Activated CD8-positive, alpha-beta T cell treated with anti-CD3 and anti-CD28 coated beads, Interleukin-2, amount 10 ng/mL, durations not matched to agents 7 days and 5 days (primary cell): ENCODE measurements at places on chromosomes 16 and 17. TPM values are rescaled to one million over a fixed set of nuclear protein-coding genes. Genes with fewer than 3 reads are reported as not detected.
A peak's percentile ranks its signal among the peaks of the same experiment; 100 is the strongest.

The RHBDL1 gene
- 1.4 TPM for total RNA-seq

The SHCBP1 gene
- total RNA-seq: 54.7 TPM

The DPEP3 gene
- not detected for total RNA-seq

DNA sequence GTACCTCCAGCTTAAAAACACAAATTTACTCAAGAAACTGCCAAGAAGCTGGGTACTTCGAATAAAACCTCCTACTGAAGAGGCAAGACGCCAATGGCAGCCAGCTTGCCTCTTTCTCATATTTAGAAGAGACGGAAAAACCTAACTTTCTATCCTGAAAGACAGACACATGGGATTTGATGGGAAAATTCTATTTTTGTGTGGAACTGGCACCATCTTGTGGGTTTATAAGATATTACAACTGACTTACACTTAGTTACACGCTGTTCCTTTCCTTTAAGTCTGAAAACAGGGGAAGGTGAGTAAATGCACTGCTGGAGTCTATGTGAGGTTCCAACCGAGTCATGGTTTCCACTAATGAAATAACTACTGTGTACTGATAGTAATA lies 10.3 kb downstream of the ZNF18 start:
- H3K4me3 ChIP-seq: no peak overlapping the region
- peaks cover 2% of the 10 kb centered on the region for H3K4me1 ChIP-seq
- no peaks in the 10 kb centered on the region for H3K27me3 ChIP-seq
- no peak overlapping the region for H3K27ac ChIP-seq

DNA sequence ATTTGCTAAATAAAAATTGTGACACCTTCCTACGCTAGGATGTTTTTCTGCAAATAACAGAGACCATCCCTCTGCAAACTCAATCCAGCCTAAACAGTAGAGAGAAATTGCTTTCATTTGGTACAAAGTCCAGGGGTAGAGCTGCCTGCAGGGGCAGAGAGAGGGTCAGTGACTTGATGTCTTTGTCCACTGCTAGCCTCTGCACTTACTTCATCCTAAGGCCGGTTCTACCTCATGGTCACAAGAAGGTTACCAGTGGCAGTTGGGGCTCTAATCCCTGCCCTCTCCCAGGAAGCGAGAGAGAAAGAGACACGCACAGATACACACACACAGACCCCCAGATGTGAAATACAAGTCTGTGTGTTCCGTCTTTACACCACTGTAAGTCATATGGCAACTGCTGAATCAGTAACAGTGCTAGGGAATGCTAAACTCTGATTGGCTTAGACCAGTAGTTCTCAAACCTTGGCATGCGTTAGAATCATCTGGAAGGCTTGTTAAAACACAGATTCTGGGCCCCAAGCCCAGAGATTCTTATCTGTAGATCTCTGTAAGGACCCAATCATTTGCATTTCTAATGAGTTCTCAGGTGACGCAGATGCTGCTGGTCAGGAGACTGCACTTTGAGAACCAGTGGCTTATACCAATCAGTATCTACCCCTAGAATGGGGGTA lies 13.1 kb upstream of the LPCAT2 start:
- DNase-seq: no peak
- H3K36me3 ChIP-seq: no peaks in the 10 kb centered on the region
- H3K27ac ChIP-seq: no peak overlapping the region
- peaks cover 21% of the 10 kb centered on the region for H3K4me1 ChIP-seq

GRCh38 chr17:36182176-36183000 lies 6.0 kb upstream of the TBC1D3B start:
- no peak overlapping the region for H3K27ac ChIP-seq
- no peaks in the 10 kb centered on the region for H3K36me3 ChIP-seq
- peaks cover 28% of the 10 kb centered on the region for H3K27me3 ChIP-seq
- no peak overlapping the region for H3K4me3 ChIP-seq
- peaks cover 7% of the 10 kb centered on the region for H3K4me1 ChIP-seq
- no peak for DNase-seq

DNA sequence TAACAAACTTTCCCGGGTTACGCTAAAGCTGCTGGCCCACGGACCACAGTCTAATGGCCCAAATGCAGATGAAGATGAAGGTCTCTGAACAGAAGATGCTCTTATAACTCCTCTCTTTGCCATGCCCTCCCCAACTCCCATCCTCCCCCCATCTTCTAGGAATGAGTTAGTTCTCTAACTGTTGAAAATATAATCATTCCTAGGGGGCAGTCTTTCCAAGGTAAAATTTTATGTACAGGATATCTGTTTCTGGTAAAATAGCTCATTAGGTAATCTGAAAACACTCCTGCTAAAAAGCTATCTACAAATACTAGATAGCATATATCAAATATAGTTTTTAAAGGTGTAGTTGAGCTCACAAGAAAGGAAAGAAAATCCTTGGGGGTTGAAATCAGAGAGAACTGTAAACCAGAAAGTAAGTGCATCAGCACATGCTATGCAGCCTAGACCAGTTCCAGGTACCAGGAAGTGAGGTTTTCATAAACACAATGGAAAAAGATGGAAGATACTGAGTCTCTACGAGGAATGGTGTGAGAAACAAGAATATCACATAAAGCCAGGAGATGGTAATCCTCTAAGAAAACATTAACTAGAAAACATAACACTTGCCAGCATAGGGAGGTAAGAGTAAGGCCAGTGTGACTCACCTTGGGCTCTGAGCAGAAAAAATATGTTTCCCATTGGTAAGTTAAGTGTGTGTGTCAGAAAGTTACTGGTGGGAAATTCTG lies 38.1 kb downstream of the CMC2 start:
- H3K27me3 ChIP-seq: no peaks in the 10 kb centered on the region
- no peak overlapping the region for H3K4me3 ChIP-seq
- H3K27ac ChIP-seq: no peak overlapping the region
- H3K4me1 ChIP-seq: no peaks in the 10 kb centered on the region

- H3K36me3 ChIP-seq: no peaks in the 10 kb centered on the region
- H3K27ac ChIP-seq: no peak overlapping the region
- H3K4me1 ChIP-seq: no peaks in the 10 kb centered on the region
- no peak overlapping the region for H3K4me3 ChIP-seq
- H3K27me3 ChIP-seq: no peaks in the 10 kb centered on the region
- DNase-seq: no peak
Observed at GRCh38 chr17:52212851-52213250, 54.3 kb upstream of the CA10 start.

- H3K4me3 ChIP-seq: peak overlapping the region; percentile 93
- peak overlapping the region; percentile 47 for H3K27ac ChIP-seq
Observed at GRCh38 chr16:23508589-23509440, 1.5 kb downstream of the GGA2 start.

DNA sequence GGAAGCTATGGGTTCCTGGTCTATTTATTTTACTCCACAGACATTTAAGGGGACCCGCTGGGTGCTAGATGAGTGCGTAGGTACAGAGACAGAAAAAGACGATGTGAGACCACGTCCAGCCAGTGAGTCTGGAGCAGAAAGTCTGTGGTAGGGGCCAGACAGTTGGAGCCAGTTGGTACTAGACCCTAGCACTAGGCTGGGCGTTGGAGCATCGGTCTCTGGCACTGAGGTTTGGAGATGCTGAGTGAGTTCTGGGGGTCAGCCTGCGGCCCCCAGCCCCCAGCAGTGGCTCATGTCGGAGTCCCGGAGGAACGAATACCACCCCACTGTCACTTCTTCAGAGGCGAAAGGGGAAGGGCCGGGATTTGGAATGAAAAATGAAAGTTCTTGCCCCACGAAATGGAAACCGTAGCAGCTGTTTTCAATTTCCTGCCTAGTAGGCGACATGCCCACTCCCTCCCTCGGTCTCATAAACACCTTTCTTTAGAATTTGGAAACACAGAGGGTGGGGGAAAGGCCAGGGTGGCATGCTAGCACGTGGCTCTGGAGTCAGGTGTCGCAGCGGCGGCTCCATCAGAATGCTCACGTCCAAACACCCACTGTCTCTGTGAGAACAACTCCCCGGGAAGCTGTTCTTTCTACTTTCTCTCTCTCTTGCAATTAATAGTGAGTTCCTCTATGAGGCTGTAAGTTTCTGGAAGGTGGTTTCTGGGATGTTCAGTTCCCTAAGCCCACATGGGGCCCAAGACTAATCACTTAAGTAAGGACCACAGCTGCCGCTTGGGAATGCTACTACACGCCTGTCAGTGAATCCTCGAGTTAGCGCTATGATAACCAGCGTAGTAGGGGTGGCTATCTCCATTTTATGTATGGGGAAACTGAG lies 96.8 kb downstream of the IRF8 start:
- H3K4me3 ChIP-seq: peak overlapping the region; percentile 50
- H3K27ac ChIP-seq: peak overlapping the region; percentile 70
- H3K36me3 ChIP-seq: no peaks in the 10 kb centered on the region
- peaks cover 38% of the 10 kb centered on the region for H3K4me1 ChIP-seq
- DNase-seq: peak; percentile 31

DNA sequence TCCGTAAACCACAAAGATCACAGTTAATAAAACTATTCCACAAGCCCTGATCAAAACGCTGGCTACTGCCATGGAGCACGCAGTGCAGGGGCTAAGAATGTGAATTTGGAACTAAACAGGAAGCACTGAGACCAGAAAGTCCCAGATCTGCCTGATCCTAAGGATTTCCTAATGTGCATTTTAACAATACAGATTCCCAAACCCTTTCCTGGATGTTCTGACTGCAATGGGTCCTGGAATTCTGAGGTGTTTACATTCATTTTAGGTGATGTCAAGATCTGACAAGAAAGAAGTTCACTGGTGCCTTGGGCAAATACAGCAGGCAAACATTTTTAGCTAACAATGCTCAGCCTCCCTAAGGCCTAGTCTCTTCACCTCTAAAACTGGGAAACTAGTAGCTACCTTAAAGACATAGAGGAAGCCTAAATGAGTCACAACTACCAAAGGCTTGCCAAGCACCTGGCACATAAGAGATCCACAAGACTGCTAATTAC lies 10.3 kb downstream of the NSMCE1 start:
- no peak overlapping the region for H3K27ac ChIP-seq
- H3K36me3 ChIP-seq: peaks cover 65% of the 10 kb centered on the region
- no peak overlapping the region for H3K4me3 ChIP-seq
- peaks cover 62% of the 10 kb centered on the region for H3K4me1 ChIP-seq

DNA sequence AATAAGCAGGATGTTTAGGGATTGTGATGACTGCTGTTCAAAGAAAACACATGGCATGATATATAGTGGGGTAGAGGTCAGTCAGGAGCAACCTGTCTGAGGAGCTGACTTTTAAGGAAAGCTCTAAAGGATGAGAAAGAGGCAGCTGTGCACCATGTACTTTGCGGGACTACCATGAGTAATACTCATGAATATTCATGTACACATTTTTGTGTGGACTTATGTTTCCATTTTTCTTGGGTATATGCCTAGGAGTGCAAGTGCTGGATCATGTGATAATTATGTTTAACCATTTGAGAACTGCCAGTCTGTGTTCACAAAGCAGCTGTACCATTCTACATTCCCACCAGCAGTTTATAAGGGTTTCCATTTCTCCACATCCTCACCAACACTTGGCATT lies 35.8 kb downstream of the BEAN1 start:
- H3K4me1 ChIP-seq: no peaks in the 10 kb centered on the region
- no peaks in the 10 kb centered on the region for H3K36me3 ChIP-seq
- no peak overlapping the region for H3K4me3 ChIP-seq
- no peak overlapping the region for H3K27ac ChIP-seq
- peaks cover 31% of the 10 kb centered on the region for H3K27me3 ChIP-seq

- no peaks in the 10 kb centered on the region for H3K27me3 ChIP-seq
- H3K27ac ChIP-seq: peak overlapping the region; percentile 98
- H3K4me3 ChIP-seq: peak overlapping the region; percentile 94
- peaks cover 61% of the 10 kb centered on the region for H3K4me1 ChIP-seq
- H3K36me3 ChIP-seq: peaks cover 42% of the 10 kb centered on the region
Observed at GRCh38 chr17:6641247-6641863, 495 bp downstream of the TXNDC17 start.

DNA sequence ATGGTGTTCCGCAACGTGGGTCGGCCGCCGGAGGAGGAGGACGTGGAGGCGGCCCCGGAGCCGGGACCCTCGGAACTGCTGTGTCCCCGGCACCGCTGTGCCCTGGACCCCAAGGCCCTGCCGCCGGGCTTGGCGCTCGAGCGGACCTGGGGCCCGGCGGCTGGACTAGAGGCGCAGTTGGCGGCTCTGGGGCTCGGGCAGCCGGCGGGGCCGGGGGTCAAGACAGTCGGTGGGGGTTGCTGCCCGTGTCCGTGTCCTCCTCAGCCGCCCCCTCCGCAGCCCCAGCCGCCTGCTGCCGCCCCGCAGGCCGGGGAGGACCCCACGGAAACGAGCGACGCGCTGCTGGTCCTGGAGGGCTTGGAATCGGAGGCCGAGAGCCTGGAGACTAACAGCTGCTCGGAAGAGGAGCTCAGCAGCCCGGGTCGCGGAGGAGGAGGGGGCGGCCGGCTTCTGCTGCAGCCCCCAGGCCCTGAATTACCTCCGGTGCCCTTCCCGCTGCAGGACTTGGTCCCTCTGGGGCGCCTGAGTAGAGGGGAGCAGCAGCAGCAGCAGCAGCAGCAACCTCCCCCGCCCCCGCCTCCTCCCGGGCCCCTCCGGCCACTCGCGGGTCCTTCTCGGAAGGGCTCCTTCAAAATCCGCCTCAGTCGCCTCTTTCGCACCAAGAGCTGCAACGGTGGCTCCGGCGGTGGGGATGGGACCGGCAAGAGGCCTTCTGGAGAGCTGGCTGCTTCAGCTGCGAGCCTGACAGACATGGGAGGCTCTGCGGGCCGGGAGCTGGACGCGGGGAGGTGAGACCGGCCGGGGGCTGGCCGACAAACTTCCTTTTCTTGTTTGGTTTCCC lies 821 bp downstream of the SOCS7 start:
- H3K27me3 ChIP-seq: no peaks in the 10 kb centered on the region
- peak overlapping the region; percentile 22 for H3K27ac ChIP-seq
- peaks cover 39% of the 10 kb centered on the region for H3K4me1 ChIP-seq
